ENCODE measurements at places on chromosomes 7 and 10.

- DNase-seq = peak; percentile 8
Measured at GRCh38 chr10:69801094-69801433, 642 bp upstream of the COL13A1 start.

GRCh38 chr7:47150497-47151260 is 431.2 kb downstream of the TNS3 start:
- no peak for DNase-seq

GRCh38 chr10:63633677-63634487 is 112.7 kb downstream of the REEP3 start:
- DNase-seq = no peak

- DNase-seq = no peak
Measured at GRCh38 chr7:143882020-143882603, 19.9 kb downstream of the TCAF1 start.

- peak; percentile 50 for DNase-seq
Measured at GRCh38 chr7:92621026-92621540, 30.9 kb upstream of the FAM133B start.

DNA sequence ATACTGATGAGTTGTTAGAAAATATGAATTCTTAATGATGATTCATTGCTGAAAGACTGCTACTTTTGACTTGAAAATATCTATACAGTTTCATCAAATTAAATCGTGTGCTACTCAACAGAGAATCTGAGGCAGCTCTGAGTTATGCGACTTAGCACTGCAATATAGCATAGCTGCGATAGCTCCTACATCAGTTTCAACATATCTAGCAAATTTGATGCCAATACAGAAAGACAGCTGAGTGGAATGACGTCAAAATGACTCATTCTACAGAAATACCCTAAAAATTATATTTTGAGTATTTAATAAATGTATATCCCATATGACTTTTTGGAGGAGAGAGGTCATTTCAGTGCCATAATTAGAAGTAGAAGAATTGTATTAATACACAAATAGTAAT is 1.1 kb upstream of the TARP start:
- DNase-seq = no peak

DNA sequence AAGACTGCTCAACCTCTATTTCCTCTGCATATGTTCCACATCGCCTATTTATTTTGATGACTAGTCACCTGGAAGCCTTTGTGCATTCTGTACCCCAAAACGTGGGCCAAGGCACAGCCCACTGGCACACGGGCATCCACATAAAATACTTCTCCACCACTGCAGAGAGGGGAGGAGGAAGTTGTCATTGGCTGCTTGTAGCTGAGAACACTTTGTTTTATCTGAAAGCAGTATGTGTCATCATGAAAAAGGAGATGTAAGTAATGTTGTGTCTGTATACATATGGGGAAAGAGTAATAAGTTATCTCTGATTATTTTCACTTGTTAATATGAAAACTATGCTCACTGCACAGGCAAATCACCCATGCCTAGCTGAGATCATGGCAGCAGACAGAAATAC is 48.2 kb upstream of the AMPH start:
- DNase-seq = no peak

DNA sequence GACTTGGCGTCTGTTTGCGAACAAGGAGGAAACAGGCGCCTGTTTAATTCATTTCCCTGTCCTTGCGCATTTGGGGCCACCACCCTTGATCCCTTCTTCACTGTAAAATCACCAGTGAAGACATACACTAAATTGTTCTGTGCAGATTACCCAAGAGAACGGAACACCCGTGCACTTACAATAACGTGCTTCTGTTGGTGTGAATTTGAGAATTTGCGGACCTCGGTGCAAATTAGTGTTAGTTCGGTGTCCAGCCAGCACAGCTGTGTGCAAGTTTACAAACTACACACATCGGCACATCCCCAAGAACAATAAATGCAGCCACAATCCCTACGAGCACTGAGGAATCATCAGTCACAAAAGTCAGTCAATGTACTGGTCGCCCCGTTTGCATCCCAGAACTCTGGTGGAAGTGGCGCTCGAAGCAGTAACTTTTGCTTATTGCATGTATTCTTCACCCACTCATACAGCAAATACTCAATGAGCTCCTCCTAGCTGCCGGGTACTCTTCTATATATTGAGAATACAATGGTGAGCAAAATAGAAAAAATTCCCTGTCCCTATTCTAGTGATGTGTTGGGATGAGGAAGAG is 786 bp upstream of the CNOT4 start:
- no peak for DNase-seq

DNA sequence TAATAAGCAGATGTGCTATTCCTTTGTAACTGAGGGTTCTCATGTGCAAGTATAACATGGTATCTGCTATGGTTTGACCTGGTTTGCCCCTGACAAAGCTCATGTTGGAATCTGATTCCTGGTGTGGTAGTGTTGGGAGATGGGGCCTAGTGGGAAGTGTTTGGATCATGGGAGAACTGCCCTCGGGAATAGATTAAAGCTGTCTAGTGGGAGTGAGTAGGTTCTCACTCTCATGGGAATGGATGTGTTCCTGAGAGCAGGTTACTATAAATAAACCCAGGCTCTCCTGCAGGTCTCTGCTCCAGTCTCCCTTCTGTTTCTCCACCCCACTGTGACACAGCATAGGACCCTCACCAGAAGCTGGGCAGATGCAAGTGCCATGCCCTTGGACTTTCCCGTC is 97.7 kb downstream of the ATE1 start:
- no peak for DNase-seq

DNA sequence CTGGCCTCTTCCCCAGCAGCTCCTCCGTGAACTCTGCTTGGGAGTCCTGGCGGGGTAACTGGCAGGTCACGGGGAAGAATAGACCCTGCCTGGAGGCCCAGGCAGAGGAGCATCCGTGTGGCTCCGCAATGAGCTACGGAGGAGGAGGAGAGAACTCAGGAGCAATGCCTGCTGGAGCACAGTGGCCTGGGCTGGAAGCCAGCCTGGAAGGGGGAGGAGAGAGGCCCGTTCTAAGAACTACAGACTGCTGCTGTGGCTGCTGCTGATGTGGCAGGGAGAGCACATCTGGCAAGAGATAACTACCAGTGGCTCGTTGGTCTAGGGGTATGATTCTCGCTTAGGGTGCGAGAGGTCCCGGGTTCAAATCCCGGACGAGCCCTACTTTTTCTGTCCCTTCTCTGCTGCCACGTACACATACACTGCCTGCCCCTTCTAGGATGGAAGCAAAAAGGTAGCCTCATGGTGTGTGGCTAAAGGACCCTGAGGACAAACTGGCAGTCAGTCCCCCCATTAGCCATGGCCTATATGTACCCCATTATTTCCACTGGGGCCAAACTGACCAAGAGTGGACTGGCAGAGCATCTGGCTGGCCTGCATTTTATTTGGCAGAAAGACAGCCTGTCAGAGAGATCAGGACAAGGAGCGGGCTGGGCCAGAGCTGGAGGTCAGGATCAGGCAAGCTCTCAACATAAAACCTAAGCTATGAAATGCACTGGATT is 7.7 kb upstream of the OPN1SW start:
- no peak for DNase-seq

- DNase-seq = no peak
Measured at GRCh38 chr10:132492323-132493025, 45.1 kb upstream of the INPP5A start.

DNA sequence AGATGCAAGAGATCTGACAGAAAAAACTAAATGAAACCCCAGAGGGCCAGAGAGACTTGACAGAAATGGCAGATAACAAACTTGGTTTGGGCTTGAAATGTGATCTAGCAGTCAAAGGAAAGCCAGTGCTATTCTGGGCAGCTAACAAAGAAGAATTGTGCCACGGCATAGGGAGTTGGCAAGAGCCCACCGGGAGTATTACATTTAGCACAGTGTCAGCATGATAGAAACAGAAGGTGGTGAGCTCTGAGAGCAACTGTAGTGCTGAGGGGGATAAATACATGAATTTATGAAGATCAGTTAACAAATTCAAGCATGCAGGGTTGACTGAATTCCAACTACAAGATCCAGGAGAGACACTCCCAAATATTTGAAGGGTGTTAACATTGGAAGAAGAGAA is 91.1 kb downstream of the AHCYL2 start:
- no peak for DNase-seq

DNA sequence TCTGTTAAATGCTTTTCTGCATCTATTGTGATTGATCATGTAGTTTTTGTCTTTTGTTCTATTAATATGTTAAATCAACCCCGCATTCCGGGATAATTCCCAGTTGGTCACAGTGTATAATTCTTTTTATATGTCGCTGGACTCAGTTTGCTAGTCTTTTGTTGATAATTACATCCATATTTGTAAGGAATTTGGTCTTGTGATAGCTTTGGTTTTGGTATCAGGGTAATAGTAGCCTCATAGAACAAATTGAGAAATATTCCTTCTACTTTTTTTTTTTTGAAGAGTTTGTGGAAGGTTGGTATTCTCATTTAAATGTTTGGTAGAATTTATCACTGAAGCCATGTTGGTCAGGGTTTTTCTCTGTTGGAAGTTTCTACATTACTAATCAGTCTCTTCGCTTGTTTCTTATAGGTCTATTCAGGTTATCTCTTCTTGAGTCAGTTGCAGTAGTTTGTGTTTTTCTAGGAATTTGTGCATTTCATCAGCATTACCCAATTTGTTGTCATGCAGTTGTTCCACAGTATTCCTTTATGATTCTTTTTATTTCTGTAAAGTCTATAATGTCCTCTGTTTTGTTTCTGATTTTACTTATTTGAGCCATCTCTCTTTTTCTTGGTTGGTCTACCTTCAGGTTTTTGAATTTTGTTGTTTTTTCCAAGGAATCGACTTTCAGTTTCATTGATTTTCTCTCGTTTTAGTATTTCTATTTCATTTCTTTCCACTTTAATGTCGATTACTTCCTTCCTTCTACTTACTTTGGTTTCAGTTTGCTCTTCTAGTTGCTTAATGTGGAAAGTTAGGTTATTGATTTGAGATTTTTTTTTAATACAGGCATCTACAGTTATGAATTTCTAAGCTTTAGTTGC is 64.6 kb upstream of the GJD4 start:
- DNase-seq = no peak

DNA sequence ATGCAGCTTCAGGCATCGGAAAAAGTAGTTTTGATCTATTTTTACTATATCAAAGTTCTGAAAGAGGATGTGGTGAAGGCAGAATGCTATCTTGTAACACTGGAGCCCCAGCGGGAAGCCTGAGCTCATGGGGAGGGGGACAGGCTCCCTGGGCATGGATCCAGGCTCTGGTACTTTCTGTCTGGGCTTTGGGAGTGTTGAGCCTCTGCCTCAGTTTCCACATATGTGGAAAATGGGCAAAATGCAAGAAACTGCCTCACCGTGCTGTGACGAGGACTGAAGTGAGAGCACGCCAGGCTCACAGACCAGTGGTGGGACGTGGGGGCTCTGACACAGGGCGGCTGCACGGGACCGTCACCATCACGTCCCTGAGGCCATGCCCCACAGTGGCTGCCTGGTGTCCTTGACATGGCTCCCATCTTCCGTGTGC is 182.9 kb upstream of the SHH start:
- DNase-seq = no peak

GRCh38 chr7:101729241-101729883 is 88.1 kb upstream of the CUX1 start:
- DNase-seq = no peak

DNA sequence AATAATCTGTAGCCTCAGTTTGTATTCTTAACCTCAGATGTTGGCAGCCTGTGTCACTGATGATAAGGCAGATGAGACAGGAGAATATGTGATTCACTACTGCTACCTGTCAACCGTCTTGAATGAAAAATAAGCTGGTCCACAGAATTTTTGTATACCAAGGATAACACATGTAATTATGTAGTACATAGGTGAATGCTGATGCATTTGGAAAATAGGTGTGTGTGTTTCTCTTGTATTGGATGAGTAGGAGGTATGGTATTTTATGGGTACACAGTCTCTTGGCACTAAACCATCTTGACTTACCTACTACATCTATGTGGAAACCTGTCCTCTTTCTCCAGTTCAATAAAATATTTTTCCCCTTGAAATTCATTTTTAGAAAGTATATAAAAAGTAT is 20.7 kb upstream of the ZRANB1 start:
- no peak for DNase-seq

DNA sequence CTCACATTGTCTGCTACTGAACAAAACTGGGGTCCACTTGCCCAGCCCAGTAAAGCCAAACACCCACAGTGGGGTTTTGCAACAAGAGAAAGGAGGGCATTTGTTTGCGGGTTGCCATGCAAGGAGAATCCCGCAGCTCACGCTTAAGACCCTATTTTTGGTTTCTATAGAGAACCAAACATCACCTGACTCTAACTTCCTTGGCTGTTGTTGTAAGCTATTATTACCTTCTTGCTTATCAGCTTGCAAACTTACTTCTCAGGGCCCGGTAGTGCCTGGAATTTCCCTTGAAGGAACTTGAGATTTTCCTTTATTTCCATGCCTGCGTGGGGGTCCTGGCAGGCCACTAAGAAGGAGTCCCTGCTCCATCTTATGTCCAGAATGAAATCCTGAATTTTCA is 20.7 kb downstream of the IFIT3 start:
- no peak for DNase-seq

DNA sequence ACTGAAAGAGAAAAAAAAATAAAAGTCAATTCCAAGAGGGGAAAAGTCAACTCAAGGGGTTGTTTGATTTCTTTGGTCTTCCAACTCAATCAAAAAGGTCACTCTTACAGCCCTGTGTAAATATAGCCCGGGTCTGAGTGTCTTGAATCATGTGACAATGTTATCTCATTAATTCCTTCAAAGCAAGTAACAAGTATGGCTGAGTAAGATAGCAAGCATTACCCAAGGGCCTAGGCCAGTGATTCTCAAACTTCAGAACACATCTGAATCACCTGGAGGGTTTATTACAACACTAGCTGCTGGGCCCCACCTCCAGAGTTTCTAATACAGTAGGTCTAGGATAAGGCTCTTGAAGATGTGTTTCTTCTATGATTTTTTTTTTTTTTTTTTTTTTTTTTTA is 125.0 kb downstream of the PRLHR start:
- no peak for DNase-seq

- no peak for DNase-seq
Measured at GRCh38 chr7:138864667-138865066, 66.7 kb upstream of the ATP6V0A4 start.

DNA sequence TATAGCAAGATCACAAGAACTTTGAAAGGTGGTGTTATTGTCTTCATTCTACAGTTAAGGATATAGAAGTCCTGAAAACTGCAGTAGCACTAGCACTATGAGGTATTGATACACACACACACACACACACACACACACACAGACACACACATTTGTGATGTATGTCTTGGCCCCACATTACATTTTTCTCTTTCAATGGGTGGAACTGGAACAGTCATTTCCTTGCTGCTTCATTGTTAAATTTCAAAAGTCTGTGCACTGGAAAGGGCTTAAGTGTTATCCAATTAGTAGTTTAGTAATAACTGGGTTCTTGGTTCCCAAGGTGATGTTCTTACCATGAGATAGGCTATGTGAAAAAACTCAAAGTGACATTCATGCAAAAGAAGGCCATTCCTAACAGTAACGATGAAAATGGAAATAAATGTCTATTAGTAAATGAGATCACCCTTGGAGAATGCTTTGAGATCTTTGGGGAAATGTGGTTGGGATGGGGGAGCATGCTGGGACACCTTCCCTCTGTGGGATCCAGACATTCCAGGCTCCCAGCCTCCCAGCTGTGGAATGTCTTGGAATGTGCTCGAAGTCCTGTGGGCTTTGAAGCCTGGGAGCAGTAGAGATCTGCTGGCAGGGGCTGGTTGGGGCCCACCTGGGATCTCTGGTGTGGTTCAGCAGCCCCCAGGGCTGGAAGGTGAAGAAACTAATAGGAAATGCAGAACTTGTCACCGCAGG is 37.4 kb upstream of the CALD1 start:
- DNase-seq = no peak
